Right ventricle myocardium superior (tissue), 1 donor: ENCODE measurements at places on chromosomes 12 and 14. TPM values are rescaled to one million over a fixed set of nuclear protein-coding genes. Genes with fewer than 3 reads are reported as not detected.

The KRT77 gene
- total RNA-seq, result not detected

The BIN2 gene
- total RNA-seq, result 1.5 TPM

The RNF41 gene
- total RNA-seq, result 48.1 TPM

The ATG101 gene
- 23.5 TPM for total RNA-seq

The OR4K14 gene
- not detected for total RNA-seq

The CPNE6 gene
- not detected for total RNA-seq
